Vagina (tissue), 2 donors: ENCODE measurements at places on chromosomes 16 and 17. TPM values are rescaled to one million over a fixed set of nuclear protein-coding genes. Genes with fewer than 3 reads are reported as not detected.

DNA sequence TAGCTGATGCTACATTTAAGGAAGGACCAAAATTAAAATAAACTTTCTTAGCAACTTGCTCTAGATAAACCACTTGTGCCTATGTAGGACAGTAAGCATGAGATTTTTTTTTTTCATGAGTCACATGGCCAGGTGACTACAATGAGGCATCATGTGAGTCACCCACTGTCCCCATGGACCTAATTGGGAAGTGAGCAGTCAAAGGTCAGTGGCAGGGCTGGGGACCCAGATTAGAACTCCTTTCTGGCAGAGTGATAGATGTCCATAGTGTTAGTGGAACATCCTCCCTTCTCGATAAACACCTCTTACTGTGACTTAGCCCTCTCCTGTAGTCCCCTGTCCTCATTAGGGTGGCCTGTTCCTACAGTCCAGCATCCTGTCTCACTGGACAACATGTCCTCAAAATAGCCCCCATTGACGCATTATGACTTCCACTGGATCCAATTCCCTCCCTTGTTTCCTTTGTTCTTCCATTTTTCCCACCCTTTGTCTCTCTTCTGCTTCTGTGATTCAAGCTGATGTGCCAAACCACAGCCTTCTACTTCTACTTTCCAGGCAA, 12.4 kb downstream of the ITGB3 start:
- no peaks in the 10 kb centered on the region for H3K27me3 ChIP-seq
- H3K4me3 ChIP-seq = no peak overlapping the region
- peaks cover 6% of the 10 kb centered on the region for H3K4me1 ChIP-seq
- H3K27ac ChIP-seq = no peak overlapping the region
- no peaks in the 10 kb centered on the region for H3K36me3 ChIP-seq
- no peak for DNase-seq

The ENPP7 gene
- not detected for total RNA-seq

GRCh38 chr17:8153957-8154607, 1.9 kb upstream of the PER1 start:
- peak overlapping the region; percentile 84 for H3K4me3 ChIP-seq
- H3K36me3 ChIP-seq = peaks cover 8% of the 10 kb centered on the region
- DNase-seq = no peak
- H3K27me3 ChIP-seq = no peaks in the 10 kb centered on the region
- H3K27ac ChIP-seq = peak overlapping the region; percentile 100

The CDRT15L2 gene
- not detected for total RNA-seq

The SLC12A3 gene
- not detected for total RNA-seq

DNA sequence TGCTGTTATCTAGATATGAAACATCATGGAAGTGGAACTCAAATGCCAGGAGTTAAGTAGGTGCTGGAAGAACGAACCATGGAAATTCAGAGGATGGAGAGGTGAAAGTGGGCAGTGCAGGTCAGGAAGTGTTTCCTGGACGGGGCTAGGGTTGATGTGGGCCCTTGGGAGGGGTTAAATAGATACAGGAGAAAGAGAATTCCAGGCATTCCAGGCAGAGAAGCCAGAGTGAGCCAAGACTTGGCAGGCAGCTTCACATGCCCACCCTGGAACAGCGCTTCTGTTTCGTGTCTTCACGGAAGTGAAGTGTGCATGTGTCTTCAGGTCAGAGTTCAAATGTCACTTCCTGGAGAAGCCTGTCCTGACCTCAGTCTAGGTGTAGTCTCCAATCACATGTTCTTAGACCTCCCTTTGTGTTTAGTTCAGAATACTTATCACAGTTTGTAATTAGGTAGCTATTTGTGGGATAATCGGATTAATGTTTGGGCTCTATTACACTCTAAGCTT, 41.3 kb downstream of the GP2 start:
- H3K27ac ChIP-seq = no peak overlapping the region
- H3K27me3 ChIP-seq = no peaks in the 10 kb centered on the region
- no peaks in the 10 kb centered on the region for H3K4me1 ChIP-seq
- DNase-seq = no peak

The PDE6G gene
- total RNA-seq = not detected

The KRTAP16-1 gene
- not detected for total RNA-seq
